ENCODE measurements at places on chromosomes 3 and 15. TPM values are rescaled to one million over a fixed set of nuclear protein-coding genes. Genes with fewer than 3 reads are reported as not detected.

The PATL2 gene
- 1.2 TPM for total RNA-seq

The PLEKHO2 gene
- total RNA-seq: 27.1 TPM

GRCh38 chr3:129855832-129856419, 37.6 kb downstream of the TMCC1 start:
- no peak for ATAC-seq

DNA sequence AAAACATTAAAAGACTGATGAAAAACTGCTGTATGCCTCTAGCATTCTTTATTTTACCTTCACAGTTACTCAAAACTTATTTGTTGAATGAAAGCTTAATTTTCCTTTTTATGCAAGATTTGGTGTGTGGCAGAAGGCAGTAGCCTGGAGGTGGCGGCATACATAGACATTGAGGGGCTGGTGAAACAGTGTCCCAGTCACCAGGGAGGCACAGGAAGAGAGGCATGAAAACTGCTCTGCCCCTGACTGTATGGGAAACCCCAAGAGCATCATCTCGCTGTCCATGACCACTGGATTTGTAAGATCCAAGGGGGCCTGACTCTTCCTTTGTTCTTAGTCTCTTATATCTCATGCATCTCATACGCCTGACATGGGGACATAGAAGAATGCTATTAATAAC, 493.7 kb upstream of the GOLIM4 start:
- no peak for ATAC-seq

DNA sequence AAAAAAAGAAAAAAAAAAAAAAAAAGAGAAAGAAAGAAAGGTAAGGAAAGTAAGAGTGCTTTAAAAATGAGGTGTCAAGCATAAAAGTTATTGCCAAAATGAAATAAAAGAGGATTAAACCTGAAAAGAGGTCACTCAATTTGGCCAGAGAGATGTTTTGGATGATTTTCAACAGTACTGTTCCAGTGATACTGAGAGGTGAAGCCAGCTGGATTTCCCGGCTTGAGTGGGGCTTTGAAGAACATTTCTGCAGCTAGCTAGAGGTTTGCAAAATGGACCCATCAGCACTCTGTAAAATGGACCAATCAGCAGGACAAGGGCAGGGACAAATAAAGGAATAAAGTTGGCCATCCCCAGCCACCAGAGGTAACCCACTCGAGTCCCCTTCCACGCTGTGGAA, 128.5 kb downstream of the LSAMP start:
- ATAC-seq: no peak
